ENCODE measurements at places on chromosomes 1 and 21.

DNA sequence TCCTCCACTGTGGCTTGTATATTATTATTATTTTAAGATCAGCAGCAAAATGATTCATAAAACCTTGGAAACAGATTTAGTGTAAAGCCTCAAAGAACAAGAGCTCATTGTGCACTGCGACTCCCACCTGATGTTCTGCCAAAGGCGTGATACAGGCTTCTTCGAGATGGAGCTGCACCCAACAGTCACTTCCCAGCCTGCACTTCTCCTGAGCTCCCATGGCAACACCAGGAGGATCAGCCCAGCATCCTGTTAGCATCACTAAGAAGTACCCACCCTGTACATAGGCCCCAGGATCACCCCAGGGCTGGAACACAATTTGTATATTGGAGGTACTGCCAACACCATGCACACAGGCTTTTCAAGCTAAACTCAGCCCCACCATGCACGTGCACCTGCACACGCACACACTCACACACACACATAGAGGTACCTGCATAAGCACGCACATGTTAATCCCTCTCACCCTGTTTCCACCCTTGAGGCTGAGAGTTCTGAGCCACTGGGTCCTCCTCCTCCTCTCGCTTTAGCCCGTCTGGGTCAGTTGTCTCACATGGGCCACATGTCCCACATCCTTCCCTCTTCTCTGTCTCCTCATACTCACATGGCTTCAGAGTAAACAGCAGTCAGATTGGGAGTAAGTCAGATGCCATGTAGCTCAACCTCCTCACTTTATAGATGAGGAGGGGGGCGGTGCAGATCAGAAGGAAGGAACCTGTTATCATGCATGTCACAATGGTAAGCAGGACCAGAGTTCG, 281.9 kb upstream of the POU3F1 start:
- DNase-seq = peak; percentile 26

DNA sequence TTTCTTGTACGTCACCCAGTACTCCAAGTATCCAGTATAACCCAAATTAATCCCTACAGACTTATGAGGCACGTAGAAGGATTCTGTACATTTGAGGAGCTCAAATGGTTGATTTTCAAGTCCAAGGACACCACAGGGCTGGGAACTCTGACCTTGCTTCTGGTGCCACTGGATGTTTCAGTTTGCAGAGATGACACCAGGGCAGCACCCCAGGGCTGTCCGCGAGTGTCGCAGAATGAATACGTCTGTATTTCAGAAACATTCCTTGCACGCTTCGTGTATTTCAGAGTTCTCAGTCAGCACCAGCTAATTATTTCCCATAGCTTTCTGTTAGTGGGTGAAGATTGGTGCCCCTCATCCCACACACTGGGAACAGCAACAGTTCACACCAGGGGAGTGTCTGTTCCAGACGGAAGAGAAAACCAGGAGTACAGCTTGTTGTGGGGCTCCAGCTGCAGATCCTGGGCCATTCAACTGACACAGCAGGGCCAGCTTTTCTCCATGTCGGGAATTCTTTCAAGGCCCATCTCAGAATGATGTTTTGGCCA, 159.2 kb downstream of the RHOU start:
- no peak for DNase-seq

DNA sequence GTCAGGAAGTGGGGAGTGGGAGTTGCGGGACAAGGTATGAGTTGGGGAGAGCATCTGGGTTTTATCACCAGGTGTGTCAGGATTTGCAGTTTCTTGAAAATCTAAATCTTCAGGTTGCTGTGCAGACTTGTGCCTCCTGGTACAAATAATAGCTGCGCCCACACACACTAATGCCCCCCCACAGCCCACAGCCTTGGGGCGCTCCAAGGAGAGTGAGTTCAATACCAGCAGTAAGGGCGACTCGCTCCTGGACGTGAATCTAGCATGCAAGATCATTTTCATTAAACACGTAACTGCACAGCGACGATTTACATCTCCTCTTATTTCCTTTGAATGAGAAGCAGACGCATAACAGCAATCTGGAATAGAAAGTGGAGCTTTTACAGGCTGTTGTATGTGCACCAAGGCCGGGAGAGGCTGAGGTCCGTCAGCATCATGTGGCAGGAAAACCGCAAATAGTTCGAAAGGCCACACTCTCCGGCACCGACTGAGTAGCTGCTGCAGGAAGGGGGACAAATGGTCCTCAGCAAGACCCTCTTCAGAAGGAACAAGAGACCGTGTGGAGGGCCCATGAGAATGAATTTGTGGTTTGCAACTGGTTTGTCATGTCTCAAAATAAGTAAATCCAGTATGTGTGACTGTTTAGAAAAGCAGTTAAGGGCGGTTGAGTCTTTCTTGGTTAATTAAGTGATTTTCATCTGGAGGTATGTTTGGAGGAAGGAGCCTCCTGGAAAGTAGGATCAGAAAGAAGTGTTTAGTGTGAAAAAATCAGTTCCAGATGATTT, 439.5 kb downstream of the SMYD3 start:
- DNase-seq = no peak

DNA sequence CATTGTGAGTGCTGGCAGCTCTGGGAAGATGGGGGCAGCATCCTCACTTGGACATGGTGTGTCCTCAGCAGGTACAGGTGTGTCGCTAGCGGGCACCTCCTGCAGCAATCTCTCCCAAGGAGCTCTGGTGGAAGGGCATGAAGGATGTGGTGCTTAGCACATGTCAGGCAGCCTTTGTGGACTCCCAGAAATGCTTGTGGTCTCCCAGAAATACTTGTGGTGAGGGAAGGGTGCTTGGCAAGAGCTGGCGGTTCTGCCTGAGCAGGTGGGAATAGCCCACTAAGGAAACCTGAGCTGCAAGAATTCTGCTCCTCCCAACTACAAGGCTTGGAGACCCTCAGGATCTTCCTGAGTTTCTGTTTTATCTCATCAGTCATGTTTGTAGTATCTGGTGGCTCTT, 371.6 kb downstream of the PRDM2 start:
- DNase-seq = no peak

- DNase-seq = no peak
Observed at GRCh38 chr1:1901641-1902294, 10.9 kb upstream of the GNB1 start.

GRCh38 chr1:162498496-162498810, 835 bp downstream of the UHMK1 start:
- no peak for DNase-seq

- DNase-seq = no peak
Observed at GRCh38 chr1:7218210-7218832, 433.1 kb downstream of the CAMTA1 start.

GRCh38 chr1:226054519-226055327, 7.8 kb upstream of the H3-3A start:
- DNase-seq = no peak

GRCh38 chr1:218376722-218377121, 31.6 kb downstream of the TGFB2 start:
- no peak for DNase-seq

GRCh38 chr1:108704496-108704895, 8.2 kb upstream of the FNDC7 start:
- DNase-seq = no peak

DNA sequence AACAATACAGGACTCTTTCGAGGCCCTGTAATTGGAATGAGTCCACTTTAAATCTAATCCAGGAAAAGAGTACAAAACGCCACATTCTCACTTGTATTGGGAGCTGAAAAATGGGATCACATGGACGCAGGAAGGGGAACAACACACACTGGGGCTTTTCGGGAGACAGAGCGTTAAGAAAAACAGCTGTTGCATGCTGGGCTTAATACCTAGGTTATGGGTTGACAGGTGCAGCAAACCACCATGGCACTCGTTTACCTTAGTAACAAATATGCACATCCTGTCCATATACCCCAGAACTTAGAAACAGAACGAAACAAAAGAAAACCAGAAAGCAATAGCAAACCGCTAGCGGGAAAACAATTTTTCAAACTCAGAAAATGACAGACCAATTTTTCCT, 1532.7 kb upstream of the TPTE start:
- DNase-seq = no peak

DNA sequence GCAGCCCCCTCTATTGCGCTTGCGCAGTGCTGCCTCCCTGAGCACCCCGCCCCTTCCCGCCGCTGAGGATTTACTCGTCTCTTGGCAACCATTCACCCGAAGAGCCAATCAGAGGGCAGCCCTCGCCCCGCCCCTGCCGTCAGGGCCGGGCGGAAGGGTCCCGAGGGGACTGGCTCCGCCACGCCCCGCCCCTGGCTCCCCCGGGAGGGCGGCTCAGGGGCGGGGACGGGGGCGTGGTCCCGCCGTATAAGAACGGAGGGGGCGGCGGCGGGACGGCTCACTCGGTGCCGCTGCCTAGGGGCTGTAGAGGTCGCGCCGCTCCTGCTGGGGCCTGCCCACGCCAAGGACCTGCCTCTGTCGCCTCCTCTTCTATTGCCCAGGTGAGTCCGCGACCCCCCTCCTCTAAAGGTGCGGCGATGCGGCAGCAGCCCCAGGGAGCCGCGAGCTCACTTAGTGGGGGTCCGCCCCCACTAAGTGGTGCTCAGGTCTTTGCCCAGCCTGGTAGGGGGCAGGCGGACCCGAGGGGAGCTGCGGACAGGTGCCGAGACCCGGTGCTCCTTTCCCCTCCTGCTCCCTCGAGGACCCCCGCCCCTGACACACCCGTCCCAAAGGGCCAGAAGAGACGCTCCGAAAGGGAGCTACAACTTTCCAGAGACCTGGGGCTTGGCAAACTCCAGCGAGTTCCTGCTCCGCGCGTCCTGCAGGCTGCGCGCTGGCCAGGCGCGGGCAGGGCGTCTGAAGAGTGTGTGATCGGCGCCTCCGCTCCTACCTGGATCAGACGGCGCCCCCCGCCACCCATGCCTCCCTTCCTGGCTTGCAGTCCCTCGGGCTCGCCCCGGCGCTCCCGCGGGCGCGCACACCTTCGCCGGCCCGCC, at the start of gene TENT5C:
Gene TENT5C (plus strand): TSS at position 275 of the 875 bp plus-strand sequence. CDS start 16,821 bp downstream, outside the sequence.
- DNase-seq = peak; percentile 93

- no peak for DNase-seq
Observed at GRCh38 chr1:246281195-246281594, 225.9 kb downstream of the SMYD3 start.

- DNase-seq = no peak
Observed at GRCh38 chr1:31760471-31761470, 3.4 kb downstream of the ADGRB2 start.

DNA sequence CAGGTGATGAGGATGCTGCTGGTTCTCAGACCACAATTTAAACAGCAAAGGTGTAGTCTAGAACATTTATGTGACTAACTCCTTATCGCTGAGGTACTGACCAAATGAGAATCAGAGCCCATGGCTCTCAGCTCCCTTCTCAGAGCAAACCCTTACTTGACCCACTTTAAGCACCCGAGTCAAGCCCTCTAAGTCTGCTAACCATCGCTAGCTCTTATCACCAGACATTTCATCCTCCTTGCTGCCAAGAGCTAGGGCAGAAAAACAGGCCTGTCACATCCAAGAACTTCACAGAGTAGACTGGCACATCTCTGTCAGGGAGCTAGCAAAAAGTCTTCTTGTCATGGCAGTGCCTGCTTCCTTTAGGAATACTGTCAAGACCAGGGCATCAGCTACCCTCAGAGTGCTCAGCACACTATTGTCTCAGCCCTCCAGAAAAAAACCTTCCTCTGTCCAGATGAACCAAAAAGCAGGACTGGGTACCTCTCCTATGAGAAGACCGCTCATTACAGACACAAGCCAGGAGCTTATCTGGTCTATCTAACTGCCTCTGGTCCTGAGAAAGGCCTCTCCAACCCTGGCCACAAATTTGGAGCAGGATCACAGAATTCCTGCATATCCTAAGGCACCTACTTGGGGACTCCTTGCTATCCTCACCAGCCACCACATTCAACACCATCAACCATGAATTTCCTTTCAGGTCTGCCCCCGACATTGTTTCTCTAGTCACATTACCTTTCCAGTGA, 26.2 kb downstream of the ERI3 start:
- DNase-seq = no peak

- no peak for DNase-seq
Observed at GRCh38 chr1:68723791-68724190, 226.9 kb upstream of the DEPDC1 start.

DNA sequence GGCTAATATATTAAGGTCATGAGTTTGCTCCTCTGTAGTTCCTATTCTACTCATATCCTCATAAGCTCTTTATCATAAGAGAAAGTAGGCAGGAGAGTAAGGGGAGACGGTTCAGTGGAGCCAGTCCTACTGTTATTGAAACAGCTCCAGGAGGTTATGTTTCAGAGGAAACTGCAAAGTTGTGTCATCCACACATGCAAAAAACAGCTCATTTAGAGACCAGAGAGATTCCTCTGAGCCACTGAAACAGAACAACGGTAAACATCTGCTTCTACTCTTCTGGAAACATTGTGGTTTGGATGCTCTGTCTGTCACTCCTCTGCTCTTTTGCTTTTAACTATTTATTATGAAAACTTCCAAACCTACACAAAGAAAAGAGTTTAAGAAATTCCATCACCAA, 66.3 kb upstream of the PPP2R5A start:
- DNase-seq = no peak

- DNase-seq = no peak
Observed at GRCh38 chr1:48684381-48684780, 92.3 kb downstream of the BEND5 start.

- no peak for DNase-seq
Observed at GRCh38 chr1:15364740-15365139, 44.9 kb upstream of the EFHD2 start.

DNA sequence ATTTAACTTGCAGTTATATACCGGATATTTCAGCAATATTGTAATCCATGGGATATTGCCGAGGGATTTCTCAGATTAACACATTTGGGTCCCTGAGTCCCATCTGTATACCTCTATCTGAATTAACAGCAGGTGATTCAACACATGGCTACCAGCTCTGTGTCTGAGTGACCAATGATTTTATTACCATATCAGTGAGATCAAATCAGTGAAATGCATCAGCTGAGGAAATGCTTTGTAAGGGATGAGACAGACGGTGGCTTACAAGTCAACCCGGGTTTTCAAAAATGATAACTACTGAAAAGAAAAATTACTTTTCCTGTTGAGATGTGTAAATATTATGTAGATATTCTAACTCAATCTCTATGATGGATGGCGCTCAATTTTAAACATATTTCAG, 504.1 kb upstream of the PKN2 start:
- no peak for DNase-seq

DNA sequence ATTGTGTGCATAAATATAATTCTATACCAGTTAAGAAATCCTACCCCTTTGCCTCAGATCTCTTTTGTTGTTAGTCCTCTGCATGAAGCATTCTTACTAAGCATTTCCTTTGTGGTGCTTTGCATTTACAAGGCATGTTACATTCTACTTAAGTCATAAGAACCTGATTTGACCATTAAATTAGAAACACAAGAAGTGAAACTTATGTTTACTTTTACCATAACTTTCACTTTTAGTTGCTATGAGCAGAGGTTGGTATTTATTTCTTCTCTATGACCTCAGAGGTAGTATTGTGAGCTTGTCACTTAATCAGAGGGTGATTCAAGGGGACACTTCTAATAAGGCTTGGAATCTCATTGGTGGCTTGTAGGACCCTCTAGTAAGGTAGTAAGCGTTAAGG, 9.0 kb downstream of the FAM20B start:
- DNase-seq = no peak

- DNase-seq = no peak
Observed at GRCh38 chr1:23420778-23421177, 3.8 kb downstream of the TCEA3 start.

GRCh38 chr1:91575909-91576519, 75.4 kb downstream of the CDC7 start:
- no peak for DNase-seq
